ENCODE measurements at places on chromosomes 3 and 15. TPM values are rescaled to one million over a fixed set of nuclear protein-coding genes. Genes with fewer than 3 reads are reported as not detected.

IQGAP1 gene
- polyA plus RNA-seq, result 68.8 TPM

SPATA12 gene
- 0.08 TPM for polyA plus RNA-seq

SPINT1 gene
- polyA plus RNA-seq, result 1.3 TPM

MED12L gene
- 9.7 TPM for polyA plus RNA-seq

DNA sequence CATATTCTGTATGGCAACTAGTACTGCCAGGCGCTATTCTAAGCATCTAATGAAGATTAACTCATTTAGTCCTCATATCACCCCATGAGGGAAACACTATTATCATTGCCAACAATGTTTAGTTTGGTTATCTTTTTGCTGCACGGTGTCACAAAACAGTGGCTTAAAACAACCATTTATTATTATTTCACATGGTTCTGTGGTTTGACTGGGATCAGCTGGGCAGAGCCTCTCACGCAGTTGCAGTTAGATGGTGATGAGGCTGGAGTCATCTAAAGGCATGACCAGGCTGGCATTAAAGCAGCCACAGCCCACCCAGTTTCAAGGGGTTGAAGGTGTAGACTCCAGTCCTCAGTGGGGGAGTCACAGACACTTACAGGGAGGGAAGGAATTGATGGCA, 32.8 kb upstream of the RASA2 start:
- DNase-seq, result no peak

- no peak for DNase-seq
These were observed 33.2 kb upstream of the ZDHHC23 start for GRCh38 chr3:113914646-113915045.

DNA sequence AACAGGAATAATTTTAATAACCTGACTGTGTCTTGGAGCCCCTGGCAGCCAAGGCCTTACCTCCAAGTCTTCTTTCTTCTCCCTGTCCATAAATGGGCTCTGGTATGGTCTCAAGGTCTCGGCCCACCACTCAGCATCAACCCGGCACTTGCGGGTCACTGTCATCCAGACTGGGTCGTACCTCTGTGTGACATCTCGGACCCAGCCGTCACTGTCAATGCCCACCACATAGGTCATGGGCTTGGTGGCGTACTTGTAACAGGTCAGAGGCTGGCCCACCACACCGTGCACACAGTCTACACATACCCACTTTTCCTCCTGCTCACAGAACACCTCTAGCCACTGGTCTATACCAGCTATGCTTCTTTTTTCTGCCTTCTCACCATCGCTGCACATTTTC, 20.4 kb downstream of the XPC start:
- no peak for DNase-seq

DNA sequence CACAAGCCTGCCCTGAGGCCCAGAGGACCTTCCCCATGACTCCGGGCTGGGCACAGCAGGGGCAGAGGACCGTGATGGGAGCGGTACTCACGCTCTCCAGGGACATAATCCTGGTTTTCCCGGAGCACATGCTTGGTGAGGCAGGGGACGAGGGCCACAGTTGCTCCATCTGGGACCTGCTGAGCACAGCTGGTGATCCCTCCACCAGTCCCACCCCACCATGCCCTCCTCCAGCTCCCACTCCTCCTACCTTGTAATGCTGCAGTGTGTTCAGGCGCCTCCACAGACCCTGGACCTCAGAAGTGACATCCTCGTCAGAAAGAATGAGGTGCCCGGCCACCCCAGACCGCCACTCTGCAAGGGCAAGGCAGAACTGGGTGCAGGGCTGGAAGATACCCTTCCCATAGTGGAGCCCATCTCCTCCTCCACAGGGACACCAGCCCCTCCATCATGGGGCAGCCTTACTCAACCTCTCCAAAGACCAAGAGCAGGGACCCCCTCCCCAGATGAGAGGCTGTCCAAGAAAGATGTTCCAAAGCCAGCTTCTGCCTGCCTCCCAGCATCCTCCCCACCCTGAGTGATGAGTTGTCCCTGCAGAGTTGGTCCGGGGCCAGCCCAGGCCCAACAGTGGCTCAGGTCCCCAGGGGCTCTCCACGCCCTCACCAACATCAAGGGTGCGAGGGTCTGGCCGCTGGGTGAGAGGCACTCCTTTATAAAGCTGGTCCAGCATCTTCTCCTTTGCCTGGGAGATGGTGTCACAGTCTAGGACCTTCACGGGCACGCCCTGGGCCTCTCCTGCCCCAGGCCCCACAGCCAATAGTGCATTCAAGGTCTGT, 19.5 kb downstream of the PLXNB1 start:
- DNase-seq, result no peak

DNA sequence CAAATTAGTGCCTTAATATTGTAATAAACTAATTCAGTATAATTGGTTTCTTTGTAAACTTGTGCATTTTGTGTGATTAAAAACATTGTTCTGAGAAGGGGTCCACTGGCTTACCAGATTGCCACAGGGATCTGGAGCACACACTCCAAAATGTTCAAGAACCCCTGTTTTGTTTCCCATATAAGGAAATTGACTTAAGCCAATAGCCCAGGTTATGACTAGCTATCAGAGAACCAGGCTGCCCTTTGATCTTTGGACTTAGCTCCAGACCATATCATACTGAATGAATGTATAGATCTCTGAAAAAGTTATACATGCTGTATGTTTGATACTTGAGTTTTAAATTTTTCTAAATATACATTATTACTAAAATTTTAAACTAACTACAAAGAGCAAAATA, 91.7 kb downstream of the NPTN start:
- no peak for DNase-seq

DNA sequence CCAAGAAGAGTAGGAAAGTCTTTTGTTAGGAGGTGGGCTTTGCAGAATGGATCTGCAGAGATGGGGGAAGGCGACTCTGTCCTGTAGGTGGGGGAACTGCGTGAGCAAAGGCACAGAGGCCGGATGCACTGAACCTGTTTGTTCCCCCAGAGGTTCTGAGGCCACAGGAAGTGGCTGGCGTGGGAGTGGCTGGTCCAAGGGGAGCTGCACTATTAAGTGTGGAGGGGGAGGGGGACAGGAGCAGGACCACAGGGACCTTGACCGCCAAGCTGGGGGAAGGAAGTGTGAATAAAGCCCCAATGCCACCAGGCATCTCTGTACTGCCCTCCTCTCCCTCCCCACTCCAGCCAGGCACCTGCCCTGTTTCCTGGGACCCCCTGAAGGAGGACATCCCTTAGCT, 51.8 kb downstream of the CYP11A1 start:
- no peak for DNase-seq

TLR9 gene
- polyA plus RNA-seq, result 0.28 TPM

MYRIP gene
- 0.83 TPM for polyA plus RNA-seq

GRCh38 chr3:9310043-9310442, 52.8 kb upstream of the THUMPD3 start:
- no peak for DNase-seq

RFTN1 gene
- 22.2 TPM for polyA plus RNA-seq

EAF2 gene
- 8.4 TPM for polyA plus RNA-seq

GOLGA6L4 gene
- 7.4 TPM for polyA plus RNA-seq

- DNase-seq, result no peak
These were observed 49.4 kb upstream of the LCTL start for GRCh38 chr15:66614951-66615760.
